ENCODE measurements at places on chromosomes 4 and X.

GRCh38 chrX:134929808-134930207 is 61.0 kb upstream of the SMIM10 start:
- no peak for DNase-seq

GRCh38 chr4:7416745-7417432 is 17.8 kb downstream of the PSAPL1 start:
- no peak for DNase-seq

DNA sequence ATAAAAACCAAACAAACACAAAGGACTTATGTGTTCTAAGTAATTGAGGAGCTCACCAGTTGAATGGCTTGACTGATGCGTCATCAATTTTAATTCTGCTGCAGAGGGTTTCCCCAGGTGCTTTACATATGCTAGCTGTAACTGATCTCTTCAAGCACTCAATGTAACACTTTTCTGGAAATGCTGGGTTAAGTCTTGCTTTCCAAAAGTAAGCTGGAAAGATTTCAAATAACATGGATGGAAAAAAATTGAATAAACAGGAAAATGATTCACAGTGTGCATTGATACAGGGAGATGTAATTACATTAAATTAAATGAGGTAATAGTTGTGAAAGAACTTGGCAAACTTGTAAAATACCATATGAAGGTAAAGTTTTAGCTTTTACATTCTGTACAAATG is 186.7 kb upstream of the WDFY3 start:
- DNase-seq, result no peak

DNA sequence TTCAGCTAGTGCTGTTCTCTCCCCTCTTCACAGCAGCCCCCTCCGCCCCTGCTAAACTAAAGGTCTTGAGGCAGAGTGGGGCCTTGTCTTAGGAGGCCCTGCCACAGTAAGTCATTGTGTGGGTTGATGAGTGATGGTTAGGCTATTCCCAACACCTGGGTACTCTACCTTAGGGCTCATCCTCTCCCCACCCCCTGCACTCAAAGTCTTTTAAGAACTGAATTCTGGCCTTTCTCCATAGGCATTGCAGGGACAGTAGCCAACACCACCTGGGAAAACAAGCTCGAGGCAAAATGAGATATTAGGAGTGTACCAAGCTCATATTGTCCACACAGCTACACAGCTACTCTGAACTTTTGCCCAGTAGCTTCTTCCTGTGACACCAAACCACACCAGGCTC is 42.5 kb downstream of the RAB40AL start:
- no peak for DNase-seq

- DNase-seq, result no peak
Observed at GRCh38 chr4:163164591-163164990, 2.1 kb downstream of the NAF1 start.

GRCh38 chr4:182140547-182140946 is 102.7 kb upstream of the TENM3 start:
- no peak for DNase-seq

DNA sequence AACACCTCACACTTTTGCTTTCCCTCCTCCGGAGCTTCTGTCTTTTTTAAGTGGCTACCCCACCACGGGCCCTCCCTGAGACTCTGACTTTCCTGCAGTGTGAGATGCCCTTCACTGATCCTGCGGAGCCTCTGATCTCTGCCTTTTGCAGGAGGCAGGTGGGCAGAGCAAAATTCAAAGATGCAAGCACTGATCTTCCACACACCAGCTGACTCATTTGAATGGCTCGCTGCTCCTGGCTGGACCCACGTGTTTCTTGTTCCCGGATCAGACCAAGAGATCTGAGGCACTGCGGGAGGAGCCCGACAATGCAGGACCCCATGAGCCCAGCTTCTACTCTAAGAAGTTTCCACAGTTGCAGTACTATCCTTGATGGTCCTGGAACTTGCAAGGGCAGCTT is 1607.9 kb upstream of the TENM3 start:
- no peak for DNase-seq

- no peak for DNase-seq
Observed at GRCh38 chrX:119240356-119240755, 4.3 kb downstream of the PGRMC1 start.

- DNase-seq, result no peak
Observed at GRCh38 chr4:44662623-44663005, 11.2 kb upstream of the YIPF7 start.

- no peak for DNase-seq
Observed at GRCh38 chr4:40253906-40254305, 57.1 kb downstream of the RHOH start.

- DNase-seq, result no peak
Observed at GRCh38 chrX:17299206-17299605, 75.8 kb upstream of the NHS start.

- no peak for DNase-seq
Observed at GRCh38 chr4:11720292-11720691, 291.6 kb upstream of the HS3ST1 start.
